GM18507 (cell line): ENCODE measurements at places on chromosomes 1 and 21.

DNA sequence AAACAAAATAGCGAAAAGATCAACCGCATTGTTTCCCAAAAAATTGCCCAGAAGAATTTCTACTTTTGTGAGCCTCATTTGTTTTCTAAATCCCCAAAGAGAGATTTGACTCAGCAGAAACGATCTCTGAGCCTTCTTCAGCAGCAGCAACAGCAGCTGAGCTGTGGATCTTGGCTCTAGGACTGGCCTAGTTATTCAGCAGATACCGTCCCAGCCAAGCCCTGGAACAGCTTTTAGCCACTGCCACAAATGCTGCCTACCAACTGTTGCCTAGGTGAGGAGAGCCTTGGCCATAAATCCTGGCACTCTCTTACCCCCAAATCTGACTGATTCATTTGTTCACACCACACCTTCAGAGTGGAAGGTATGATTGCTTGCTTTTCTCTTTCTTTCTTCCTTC lies 320.1 kb downstream of the TGFB2 start:
- DNase-seq: no peak

DNA sequence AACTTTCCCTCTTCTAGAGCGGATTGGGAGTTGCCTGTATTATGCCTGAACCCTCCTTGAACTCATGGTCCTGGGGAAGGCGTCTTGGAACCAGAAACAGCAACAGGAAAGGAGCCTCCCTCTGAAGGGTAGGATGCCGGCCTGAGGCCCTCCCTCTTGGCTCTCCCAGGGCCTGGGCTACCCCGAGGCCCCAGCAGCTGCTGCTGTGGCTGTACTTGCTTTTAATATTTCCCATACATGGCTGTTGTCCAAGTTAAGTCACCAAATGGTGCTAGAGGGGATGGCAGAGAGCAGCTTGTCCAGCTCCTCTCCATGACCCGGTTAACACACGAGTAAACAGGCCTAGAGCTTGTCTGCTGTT lies 10.5 kb downstream of the CHRNB2 start:
- no peak for DNase-seq

GRCh38 chr21:31713973-31714740 lies 17.8 kb downstream of the SCAF4 start:
- DNase-seq: no peak

DNA sequence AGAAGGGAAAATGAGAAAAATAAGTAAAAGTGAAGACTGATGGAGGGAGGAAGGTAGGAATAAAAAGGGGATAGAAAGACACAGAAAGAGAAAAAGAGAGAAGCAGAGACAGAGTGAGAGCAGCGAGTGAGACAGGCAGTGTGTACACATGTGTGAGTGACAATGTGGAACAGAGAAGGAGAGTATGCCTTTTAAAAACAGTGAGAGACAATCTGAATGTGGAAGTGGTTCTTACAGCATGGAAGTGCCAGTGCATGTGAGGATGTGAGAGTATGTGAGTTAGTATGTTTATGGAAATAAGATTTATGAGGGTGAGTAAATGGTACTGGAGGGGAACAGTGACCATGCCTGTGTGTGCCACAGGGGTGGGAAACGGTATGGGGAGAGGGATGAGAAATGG lies 1.2 kb downstream of the NEGR1 start:
- DNase-seq: no peak

DNA sequence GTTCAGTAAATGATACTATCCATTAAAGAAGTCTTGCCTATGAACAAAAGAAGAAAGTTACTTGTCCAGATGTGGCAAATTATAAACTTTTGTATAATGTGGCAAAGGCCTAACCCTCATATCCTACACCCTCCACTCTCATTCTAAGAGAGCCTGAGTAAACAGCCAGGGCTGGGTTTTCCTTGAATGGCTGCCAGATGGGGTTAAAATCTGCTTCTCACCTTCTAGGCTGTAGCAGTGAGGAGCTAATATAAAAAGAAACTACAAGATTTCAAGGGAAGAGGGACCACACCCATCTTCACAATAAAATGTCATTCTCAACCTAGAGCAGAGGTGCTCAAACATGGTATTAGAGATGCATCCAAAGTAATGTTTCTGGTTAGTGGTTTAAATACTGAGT lies 8.9 kb downstream of the RABIF start:
- no peak for DNase-seq

DNA sequence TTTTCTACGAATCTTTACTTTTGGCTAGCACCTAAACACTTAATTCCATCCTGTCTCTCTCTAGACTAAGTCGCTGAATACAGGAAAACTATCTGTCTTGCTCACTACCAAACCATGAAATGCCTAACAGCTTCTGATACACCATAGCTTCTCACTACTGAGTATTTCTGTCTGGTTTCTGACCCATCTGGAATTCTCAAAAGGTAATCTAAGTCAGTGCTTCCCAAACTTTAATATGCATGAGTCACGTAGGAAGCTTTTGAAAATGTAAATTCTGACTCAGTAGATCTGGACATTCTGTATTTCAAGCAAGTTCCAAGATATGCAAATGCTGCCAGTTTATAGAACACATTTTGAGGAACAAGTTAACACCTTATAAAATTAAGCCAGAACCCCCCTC lies 9.2 kb upstream of the OVGP1 start:
- no peak for DNase-seq

GRCh38 chr1:81606656-81607055 lies 194.1 kb upstream of the ADGRL2 start:
- DNase-seq: no peak

DNA sequence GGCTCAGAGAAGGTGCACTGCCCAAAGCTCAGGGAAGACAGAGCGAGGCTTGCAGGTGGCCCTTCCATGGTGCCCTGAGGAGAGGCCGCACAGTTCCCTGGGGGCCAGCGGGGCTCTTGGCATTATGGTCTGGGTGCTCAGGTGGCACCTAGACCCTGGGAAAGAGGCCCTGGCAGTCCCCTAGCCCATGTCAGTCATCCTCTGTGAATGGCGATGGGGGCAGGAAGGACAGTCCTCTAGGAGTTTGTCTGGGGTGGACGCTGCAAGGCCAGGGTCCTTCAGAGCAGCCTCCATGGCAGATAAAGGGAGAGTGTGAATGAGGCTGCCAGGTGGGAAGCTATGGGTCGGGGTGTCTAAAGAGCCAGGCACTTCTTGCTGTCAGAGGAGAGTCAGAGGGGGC lies 345.9 kb upstream of the VAMP3 start:
- DNase-seq: no peak

- DNase-seq: no peak
Measured at GRCh38 chr1:31939484-31940329, 1.5 kb upstream of the PTP4A2 start.

DNA sequence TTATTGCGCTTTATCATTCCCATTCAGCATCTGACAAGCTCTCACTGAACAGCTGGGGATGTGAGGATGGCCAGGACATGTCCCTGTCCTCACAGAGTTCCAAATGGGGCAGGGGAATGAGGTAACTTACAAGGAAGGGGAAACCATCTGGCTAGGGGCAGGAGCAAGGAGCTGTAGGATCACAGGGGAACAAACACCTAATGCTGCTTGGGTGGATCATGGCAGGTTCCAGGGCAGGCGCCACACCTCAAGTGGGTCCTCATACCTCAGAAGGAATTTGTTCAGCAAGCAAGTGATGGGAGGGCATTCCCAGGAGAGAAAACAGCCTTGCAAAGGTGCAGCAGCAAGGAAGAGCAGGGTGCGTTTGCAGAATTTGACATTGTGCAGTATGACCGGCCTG lies 35.1 kb upstream of the GRIK3 start:
- no peak for DNase-seq

GRCh38 chr1:240503036-240503435 lies 108.9 kb downstream of the GREM2 start:
- no peak for DNase-seq
